ENCODE measurements at places on chromosomes 11 and 22. TPM values are rescaled to one million over a fixed set of nuclear protein-coding genes. Genes with fewer than 3 reads are reported as not detected.

GRCh38 chr11:70834277-70834940 is 418.0 kb downstream of the SHANK2 start:
- DNase-seq = no peak

- no peak for DNase-seq
Observed at GRCh38 chr22:19693981-19694670, 20.2 kb upstream of the SEPTIN5 start.

GRCh38 chr11:35611741-35612140 is 6.5 kb upstream of the FJX1 start:
- DNase-seq = no peak

- no peak for DNase-seq
Observed at GRCh38 chr11:76173663-76174062, 32.6 kb downstream of the WNT11 start.

GRCh38 chr11:75422248-75423231 is 10.5 kb downstream of the KLHL35 start:
- DNase-seq = no peak

The A4GALT gene
- total RNA-seq = 18.8 TPM

GRCh38 chr11:36109850-36110606 is 166.2 kb downstream of the LDLRAD3 start:
- no peak for DNase-seq

GRCh38 chr11:32414925-32415324 is 20.4 kb downstream of the WT1 start:
- DNase-seq = no peak

The GNG3 gene
- not detected for total RNA-seq

GRCh38 chr11:101552888-101553287 is 30.9 kb downstream of the TRPC6 start:
- DNase-seq = no peak

GRCh38 chr11:11717064-11717725 is 95.4 kb upstream of the GALNT18 start:
- DNase-seq = no peak

DNA sequence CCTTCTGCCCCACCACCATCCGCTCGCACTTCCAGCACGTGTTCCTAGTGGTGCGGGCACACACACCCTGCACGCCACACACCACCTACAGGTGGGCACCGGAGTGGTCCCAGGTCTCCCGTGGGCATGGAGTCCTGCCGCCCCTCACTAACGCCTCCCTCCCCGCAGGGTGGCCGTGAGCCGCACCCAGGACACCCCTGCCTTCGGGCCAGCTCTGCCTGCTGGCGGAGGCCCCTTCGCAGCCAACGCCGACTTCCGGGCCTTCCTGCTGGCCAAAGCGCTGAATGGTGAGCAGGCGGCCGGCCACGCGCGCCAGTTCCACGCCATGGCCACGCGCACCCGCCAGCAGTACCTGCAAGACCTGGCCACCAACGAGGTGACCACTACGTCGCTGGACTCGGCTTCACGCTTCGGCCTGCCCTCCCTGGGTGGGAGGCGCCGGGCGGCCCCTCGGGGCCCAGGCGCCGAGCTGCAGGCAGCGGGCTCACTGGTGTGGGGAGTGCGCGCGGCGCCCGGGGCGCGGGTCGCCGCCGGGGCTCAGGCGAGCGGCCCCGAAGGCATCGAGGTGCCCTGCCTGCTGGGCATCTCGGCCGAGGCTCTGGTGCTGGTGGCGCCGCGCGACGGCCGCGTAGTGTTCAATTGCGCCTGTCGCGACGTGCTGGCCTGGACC is 8.5 kb downstream of the SIPA1 start:
- no peak for DNase-seq

- DNase-seq = no peak
Observed at GRCh38 chr11:125257751-125258150, 93.2 kb downstream of the PKNOX2 start.

The GDPD4 gene
- not detected for total RNA-seq

GRCh38 chr11:1750840-1751530 is 590 bp upstream of the IFITM10 start:
- DNase-seq = no peak

The LMO2 gene
- 62.4 TPM for total RNA-seq

GRCh38 chr11:26729284-26729683 is 7.4 kb upstream of the SLC5A12 start:
- DNase-seq = no peak

The ELFN2 gene
- total RNA-seq = 1.3 TPM

The GLB1L2 gene
- 0.28 TPM for total RNA-seq

DNA sequence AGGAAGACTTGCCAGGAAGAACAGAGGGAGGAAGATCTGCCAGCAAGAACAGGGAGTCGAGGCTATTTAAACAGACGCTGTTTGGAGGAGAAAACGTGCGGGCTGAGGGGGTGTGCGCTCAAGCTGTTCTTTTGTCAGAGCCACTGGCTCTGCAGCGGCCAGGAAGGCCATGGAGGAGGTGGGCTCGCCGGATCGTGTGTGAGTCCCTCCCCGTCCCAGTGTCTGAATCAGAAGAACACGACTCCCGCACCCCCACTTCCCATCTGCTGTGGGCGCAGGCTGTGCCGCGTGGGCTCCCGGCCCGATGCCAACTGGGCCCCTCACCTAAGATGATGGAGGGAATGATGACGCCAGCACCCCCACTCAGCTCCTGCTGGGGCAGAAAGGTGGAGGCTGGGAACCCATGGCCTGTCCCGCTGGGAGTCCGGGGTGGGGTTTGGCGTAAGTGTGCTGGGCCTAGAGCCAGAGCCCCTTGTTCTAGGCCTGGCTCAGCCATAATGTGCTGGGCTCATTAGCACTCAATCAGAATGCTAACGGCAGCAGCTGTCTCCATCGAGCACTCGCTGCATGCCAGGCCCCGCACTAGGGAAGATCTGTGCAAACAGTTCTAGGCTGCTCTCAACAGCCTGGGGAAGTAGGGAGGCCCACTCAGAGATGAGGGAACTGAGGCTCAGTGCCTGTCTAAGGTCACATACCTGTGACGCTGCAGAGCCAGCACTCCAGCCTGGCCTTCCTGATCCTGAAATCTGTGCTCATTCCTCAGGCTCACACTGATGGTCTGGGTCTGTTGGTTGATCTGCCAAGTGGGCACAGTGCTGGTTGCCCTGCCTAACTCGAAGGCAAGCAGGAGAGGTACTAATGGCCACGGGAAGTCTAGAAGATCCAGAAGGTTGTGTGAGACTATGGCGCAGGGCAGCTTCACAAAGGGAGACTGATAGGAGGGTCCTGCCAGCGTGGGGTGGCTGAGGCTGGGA is 11.5 kb downstream of the NPTXR start:
- DNase-seq = no peak

The OR6X1 gene
- total RNA-seq = not detected

- peak; percentile 77 for DNase-seq
Observed at GRCh38 chr11:10605941-10606381, 37.5 kb upstream of the LYVE1 start.

The CHST1 gene
- total RNA-seq = 71.2 TPM

GRCh38 chr11:86571273-86571948 is 101.0 kb downstream of the ME3 start:
- DNase-seq = peak; percentile 37

The SYT13 gene
- not detected for total RNA-seq

GRCh38 chr22:44964722-44965078 is 45.1 kb downstream of the PHF21B start:
- DNase-seq = no peak

GRCh38 chr11:114606003-114606801 is 10.6 kb upstream of the NXPE4 start:
- DNase-seq = no peak

The CD3G gene
- not detected for total RNA-seq

The HSPB2 gene
- not detected for total RNA-seq

The C11orf86 gene
- total RNA-seq = not detected

The ALDH3B2 gene
- not detected for total RNA-seq

The MS4A3 gene
- total RNA-seq = not detected

The MLC1 gene
- not detected for total RNA-seq

DNA sequence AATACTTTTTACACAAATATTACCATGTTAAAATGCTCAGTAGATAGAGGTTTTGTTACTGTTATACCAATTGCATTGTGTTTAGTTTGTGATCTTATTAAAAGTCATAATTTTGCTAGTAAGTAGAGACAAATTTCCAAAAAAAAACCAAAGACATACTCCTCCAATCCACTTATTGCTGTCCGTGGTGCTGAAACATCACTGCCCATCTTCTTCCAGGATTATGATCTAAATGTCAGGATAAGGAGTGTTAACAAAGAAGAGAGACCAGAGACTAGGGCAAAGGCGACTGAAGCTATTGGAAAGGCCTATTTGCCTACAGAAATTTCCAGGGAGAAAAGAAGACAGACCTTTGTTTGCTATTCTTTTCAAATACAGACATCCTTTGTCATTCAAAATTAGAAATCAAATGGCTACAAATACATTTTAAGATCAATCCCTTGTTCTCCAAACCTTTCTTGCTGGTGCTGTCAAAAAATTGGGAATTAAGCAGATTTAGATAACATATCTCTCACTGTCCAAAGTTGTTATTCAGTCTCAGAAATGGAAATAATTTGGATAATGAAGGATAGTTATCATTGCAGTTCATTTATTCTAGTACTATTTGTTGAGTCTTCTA is 199.7 kb downstream of the C11orf91 start:
- DNase-seq = peak; percentile 45

DNA sequence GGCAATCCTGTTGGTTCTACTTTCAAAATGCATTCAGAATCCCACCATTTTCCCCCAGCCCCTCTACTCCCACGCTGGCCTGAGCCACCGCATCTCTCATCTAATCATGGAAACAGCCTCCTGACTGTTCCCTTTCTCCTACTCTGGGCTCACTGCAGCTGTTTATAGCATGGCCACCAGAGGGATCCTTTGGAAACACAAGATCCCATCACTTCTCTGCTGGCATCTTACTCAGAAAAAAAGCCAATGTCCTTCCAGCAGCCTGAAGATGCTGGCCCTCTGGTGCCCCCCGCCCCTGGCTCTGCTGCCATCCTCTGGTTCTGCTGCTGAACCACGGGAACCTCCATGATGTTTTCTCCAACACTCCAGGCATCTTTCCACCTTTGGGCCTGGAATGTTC is 11.1 kb downstream of the MS4A8 start:
- no peak for DNase-seq

GRCh38 chr11:82315093-82315492 is 418.6 kb downstream of the FAM181B start:
- no peak for DNase-seq

DNA sequence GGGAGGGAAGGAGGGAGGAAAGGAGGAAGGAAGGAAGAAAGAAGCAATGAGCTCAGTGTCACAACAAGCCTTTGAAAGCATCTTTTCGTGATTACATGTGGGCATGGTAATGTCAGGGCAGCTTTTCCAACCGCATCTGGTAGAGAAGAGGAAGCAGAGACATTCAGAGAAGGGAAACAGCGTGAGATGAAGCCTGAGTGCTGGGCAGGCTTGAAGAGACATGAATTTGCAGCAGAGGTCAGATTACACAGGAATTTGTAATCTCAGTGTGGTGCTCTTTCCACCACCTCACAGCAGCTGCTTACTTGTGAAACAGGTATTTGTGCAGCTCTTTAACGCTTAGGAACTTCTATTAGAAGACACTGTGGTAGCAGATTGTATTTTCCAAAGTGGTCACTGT is 289.5 kb upstream of the C11orf87 start:
- no peak for DNase-seq

- DNase-seq = peak; percentile 76
Observed at GRCh38 chr11:62804310-62805075, 747 bp downstream of the NXF1 start.

GRCh38 chr11:17067417-17067816 is 10.1 kb downstream of the RPS13 start:
- DNase-seq = no peak

GRCh38 chr22:35799150-35799549 is 81.5 kb downstream of the APOL5 start:
- DNase-seq = no peak

DNA sequence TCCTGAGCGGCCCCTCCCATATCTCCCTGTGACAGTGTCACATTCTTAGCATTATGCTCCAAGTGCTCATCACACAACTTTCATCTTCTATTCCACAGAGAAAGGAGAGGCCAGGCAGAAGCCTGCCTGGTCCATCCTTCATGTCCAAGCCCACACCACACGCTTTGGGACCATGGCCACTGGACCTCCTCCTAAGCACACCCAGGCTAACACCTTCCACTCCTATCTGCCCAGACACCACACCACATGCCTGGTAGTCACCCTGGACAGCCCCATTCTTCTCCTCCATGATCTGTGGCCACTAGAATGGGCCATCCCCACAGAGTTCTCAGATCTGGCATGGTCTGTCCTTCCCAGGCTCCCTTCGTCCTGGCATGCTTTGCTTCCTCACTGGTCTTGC is 55.3 kb downstream of the HIRA start:
- DNase-seq = no peak

GRCh38 chr22:37415210-37415609 is 12.1 kb downstream of the ELFN2 start:
- DNase-seq = no peak

GRCh38 chr22:48665311-48665995 is 1162.2 kb downstream of the BRD1 start:
- DNase-seq = no peak

The IFT27 gene
- 30.5 TPM for total RNA-seq

DNA sequence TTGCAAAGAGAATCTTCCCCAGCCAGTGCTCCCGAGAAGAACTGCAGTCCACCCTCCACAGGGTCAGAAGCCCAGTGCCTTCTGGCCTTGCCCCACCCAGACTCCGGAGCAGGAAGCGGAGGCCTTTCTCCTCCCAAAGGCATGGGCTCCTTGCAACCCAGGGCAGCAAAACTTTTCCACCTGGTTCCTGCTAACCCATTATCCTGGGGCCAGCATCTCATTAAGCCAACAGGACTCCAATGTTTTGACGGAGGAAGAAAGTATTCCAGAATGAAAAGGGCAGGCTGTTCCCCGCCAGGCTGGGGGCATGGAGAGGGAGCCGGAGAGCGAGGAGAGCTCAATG is 88.1 kb downstream of the RTL6 start:
- DNase-seq = no peak

DNA sequence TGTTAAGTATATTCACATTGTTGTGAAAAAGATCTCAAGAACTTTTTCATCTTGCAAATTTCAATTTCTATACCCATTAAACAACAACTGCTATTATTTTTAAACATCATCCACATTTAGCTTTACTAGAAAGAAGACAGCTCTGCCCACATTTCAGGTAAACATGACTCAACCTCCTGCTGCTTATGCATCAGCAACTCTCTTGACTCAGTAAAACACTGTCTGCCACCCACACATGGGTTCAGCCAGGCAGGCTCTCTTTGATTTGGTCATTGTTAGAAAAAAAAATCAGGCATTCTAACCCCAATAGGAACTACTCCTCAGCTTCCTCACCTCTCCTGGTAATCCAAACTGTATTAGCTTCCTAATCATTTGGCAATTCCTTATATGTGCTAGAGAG is 5.1 kb upstream of the ENDOD1 start:
- no peak for DNase-seq

GRCh38 chr11:120127236-120127635 is 10.7 kb downstream of the TRIM29 start:
- DNase-seq = no peak

GRCh38 chr11:124867700-124868099 is 2.5 kb downstream of the ROBO3 start:
- peak; percentile 49 for DNase-seq

GRCh38 chr11:39209981-39210380 is 2249.5 kb downstream of the LRRC4C start:
- DNase-seq = no peak
